ENCODE measurements at places on chromosomes 11 and 22.

DNA sequence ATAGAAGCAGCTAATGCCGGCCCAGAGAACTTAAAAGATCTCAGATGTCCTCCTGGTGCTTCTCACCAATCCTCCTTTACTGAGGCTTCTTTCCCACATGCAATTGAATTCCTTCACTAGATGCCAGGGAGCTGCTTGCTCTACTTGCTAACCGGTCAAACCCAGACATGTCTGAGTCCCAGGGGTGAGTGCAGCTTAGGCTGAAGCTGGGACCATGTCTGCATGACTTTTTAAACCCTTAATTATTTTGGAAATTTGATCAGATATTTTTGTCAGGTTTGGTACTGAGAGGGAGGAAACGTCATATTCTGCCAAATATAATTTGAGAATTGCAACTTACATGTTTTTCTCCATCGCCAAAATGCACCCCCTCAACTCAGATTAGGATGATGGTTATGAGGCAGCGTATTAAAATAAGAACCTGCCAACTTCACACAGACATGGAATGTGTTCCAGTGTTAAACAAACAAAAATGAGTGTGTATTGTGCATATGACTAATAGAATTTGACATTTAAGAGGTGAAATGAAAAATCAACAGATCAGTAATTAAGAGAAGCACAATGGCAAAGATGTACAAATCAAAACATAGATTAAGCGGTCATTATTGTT lies 529.5 kb downstream of the ETS1 start:
- no peak for DNase-seq

DNA sequence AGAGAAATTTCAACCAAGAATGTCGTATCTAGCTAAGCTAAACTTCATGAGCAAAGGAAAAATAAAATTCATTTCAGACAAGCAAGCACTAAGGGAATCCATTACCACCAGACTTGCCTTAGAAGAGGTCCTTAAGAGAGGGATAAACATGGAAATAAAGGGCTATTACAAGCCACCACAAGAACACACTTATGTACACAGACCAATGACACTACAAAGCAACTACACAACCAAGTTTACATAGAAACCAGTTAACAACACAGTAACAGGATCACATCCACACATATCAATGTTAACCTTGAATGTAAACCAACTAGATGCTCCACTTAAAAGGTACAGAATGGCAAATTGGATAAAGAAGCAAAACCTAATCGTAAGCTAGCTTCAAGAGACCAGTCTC lies 38.0 kb downstream of the TMEM123 start:
- DNase-seq: no peak

DNA sequence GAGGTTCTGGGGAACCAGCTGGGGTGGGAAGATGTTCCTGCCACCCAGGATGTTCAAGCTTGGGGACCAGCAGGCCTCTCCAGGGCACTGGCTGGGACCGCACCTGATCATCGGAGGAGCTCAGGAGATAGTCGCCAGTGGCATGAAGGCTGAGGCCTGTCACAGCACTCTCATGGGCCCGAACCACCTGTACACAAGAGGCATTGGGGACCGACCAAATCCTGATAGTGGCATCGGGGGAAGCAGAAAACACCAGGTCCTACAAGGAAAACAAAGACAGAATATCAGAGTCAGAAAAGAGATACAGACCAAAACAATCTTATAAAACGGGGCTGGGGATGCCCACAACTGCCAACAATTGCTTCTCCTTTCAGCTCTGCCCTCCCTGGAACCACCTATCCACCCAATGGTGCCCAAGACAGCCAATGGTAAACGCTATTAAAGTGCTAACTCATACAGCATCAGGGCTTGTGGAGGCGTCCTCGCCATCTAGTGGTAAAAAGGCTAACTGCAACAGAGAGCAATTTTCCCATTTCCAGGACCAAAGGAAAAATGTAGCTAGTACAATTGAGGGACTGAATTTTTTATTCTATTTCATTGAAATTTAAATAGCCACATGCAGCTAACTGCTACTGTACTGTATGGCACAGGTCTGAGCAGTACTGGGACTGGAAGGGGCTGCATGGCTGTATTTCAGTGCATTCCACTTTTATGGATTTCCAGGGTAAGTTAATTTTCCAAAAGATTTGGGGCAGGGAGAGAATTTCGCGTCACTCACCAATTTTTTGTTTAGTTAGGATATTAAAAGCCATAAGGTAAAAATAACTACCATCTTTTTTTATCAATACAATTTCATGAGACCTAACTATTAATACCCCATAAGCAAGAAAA lies 7.1 kb downstream of the PRPF19 start:
- DNase-seq: peak; percentile 60

DNA sequence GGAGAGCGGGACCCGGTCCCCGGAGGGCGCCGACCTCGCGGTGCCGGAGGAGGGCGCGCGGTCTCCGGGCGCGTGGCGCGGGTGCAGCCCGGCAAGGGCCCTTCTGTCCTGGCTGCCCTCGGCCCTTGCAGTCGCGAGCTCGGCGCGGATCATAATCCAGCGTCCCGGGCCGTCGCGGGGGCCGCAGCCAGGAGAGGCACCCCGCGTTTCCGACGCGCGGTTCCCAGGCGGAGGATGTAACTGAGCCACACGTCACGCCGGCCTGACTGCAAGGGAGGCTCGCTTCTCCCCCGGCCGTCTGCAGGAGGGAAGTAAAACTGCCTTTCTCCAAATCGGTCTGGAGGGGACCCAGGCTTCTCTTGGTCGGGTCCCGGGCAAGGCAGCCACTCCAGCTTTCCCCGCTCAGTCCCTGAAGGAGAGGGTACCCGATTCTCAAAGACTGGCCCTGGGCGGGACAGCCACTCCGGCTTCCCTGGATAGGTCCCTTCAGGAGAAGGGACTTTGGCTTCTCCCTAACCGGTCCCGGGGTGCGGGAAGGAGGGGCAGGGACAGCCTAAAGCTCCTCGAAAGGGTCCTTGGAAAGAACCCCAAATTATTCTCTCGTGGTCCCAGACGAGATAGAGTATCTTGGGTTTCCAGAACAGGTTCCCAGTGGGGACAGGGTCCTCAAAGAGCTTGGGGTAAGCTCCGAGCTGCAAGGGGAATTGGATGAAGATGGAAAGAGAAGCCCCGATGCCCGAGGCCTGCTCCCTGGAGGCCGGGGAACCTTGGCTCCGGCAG lies 836 bp downstream of the SPON1 start:
- peak; percentile 74 for DNase-seq

GRCh38 chr11:23314162-23314561 lies 453.9 kb upstream of the CCDC179 start:
- DNase-seq: no peak

- DNase-seq: no peak
Measured at GRCh38 chr11:123052901-123053721, 8.8 kb downstream of the HSPA8 start.

GRCh38 chr11:100878474-100878873 lies 191.4 kb downstream of the ARHGAP42 start:
- DNase-seq: no peak

Data from left forelimb (tissue), 1 donor.